Activated T-helper 1 cell treated with anti-CD3 and anti-CD28 coated beads, Interleukin-2, amount 50 U/mL, for 16 hours (primary cell): ENCODE measurements at places on chromosomes 11 and 22.
A peak's percentile ranks its signal among the peaks of the same experiment; 100 is the strongest.

DNA sequence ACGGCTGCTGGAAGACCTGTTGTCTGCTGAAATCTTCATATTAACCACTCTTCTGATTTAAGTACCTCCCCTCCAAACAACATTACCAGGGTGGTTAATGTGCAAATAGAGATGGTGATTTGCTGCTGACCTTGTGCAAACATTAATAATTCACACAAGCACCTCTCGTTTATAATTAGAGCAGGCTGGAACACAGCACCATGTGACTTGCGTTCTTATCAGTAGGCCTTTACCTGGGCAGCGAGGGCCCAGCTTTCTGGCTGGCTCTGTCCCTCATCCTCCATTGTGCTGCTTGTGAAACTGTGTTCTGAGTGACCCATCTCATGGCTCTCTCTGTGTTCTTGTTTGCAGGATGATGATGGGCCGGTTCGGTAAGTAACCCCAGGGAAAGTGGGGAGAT lies 41.0 kb upstream of the PARVG start:
- DNase-seq, result no peak

DNA sequence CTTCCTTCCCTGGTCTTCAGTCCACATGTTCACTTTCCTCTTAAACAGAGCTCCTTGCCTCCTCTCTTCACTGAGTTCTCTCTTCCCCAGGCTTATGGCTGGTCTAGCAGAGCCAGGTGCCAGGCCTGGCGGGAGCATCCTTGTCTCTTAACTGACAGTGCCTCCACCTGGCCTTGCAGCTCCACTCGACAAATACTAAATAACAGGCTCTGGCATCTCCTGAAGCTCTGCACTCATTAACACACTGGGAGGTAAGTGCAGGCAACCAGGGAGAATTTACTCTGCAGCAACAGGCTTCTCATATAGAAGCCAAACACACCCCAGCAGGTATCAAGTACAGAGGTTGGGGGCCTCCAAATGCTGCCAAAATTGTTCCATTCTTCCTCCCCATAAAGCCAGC lies 438.1 kb downstream of the SOX6 start:
- no peak for DNase-seq

GRCh38 chr11:12704049-12704448 lies 29.8 kb downstream of the TEAD1 start:
- no peak for DNase-seq

GRCh38 chr11:45104006-45104789 lies 42.2 kb upstream of the PRDM11 start:
- DNase-seq, result no peak

- no peak for DNase-seq
Observed at GRCh38 chr22:28999919-29000556, 61.6 kb downstream of the C22orf31 start.

DNA sequence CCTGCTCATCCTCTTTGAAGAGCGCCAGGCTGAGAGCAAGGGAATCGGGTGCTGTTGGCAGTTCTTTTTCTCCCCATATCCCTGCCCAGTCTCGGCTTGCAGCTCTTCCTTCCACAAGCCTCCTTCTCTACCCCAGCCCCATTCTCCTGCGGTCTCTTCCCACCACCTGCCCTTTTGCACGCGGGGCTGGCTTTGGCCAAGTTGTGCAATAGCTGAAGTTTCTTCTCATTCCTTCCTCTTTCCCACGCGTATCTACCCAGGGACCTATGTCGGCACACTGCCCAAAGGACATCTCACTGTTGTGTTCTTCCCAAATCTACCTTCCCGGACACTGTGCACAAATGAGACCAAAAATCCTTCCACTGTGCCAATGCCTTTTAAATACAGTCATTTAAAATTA lies 22.3 kb upstream of the HTR3A start:
- DNase-seq, result no peak

GRCh38 chr11:57597916-57598830 lies 688 bp downstream of the SERPING1 start:
- DNase-seq, result no peak

- DNase-seq, result no peak
Observed at GRCh38 chr11:10317776-10318526, 13.1 kb downstream of the ADM start.

- no peak for DNase-seq
Observed at GRCh38 chr11:59667812-59668187, 1.0 kb downstream of the PATL1 start.

- DNase-seq, result no peak
Observed at GRCh38 chr11:114762408-114762807, 84.1 kb downstream of the NXPE2 start.

DNA sequence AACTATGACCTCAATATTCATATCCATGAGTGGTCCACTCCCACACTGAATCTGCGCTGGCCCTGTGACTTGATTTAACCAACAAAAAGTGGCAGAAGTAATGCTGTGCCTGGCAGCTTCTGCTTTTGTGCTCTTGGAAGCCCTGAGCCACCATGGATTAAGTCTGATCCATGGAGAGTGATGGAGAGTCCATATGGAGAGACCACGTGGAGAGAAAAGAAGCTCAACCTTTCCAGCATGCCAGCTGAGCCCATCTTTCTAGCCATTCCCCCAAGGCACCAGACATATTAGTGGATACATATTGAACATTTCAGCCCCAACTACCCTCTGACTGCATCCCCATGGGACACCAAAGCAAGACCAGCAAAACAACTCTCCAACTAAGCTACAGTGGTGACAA lies 16.0 kb downstream of the LRRC55 start:
- DNase-seq, result no peak

DNA sequence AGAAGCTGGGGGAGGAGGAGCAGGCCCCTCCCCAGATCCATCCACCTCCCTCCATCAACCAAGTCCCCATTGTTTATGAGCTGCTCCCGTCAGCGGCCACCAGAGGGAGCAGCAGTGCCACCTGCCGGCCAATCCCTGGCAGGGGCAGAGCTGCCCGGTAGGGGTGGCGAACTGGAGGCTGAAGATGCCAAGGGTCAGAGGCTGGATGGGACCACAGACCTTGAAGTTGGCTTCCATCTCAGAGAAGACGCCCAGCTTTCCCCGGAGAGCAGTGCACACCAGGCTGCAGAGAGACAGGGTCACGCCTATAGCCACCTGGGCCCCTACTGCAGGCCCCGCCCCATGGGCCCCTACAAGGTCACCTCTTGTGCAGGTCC lies 3.6 kb downstream of the FIBP start:
- peak; percentile 72 for DNase-seq

GRCh38 chr11:16016468-16016829 lies 339.9 kb downstream of the SOX6 start:
- DNase-seq, result no peak

GRCh38 chr11:31214372-31214771 lies 155.2 kb downstream of the DCDC1 start:
- DNase-seq, result no peak

GRCh38 chr11:75918331-75918730 lies 103.3 kb downstream of the UVRAG start:
- no peak for DNase-seq

DNA sequence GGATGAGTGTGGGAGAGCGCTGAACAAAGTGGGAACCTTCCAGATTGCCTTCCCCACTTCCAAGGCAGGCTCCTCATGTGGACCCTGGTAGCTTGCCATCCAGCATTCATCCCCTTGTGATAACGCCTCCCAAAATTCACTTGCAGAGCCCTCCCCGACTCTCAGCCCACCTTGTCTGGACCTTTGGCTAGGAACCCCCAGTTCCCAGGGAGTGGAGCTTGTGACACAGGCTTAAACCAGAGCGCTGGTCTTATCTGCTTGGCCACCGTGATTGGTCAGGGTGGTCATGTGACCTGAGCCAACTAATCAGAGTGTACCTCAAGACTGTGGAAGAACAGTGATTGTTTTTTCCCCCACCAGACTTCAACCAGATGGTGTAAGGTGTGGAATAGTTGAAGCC lies 9.6 kb upstream of the SLC35C1 start:
- DNase-seq, result no peak

GRCh38 chr11:119730789-119731386 lies 1.9 kb upstream of the NECTIN1 start:
- no peak for DNase-seq

GRCh38 chr11:96150609-96151008 lies 192.4 kb downstream of the MAML2 start:
- no peak for DNase-seq

DNA sequence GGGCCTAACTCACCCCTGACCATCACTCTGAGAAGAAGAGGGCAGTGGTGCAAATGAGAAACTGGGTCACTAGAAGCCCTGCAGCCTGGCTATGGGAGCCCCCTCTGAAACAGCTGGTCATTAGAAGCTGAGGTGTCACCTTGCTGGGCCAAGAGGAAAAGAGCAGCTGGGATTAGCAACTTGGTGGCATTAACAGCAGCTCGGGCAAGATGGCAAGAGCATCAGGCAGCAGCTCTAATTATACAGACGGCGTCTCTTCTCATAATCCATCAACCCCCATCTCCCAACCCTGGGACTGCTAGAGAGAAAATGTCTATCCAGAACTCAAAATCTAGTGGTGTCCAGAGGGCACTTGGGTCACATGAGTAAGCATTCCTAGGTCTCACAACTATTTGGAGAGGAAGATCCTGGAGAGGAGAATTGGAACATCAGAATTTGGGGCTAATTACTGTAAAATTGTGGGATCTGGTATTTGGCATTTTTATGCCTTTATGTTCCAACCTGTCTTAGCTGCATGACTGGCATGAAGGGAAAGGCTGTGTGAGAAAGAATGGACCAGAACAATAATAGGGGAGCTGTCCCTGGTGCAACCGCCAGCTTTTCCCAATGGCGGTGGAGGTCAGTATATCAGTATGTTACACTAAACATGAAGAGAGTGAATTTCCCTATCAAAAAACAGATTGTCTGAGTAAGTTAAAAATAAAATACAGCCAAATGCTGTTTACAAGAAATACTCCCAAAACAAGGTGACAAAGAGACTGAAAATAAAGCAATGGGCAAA lies 7.6 kb upstream of the LMO1 start:
- no peak for DNase-seq

GRCh38 chr22:45562102-45562501 lies 59.4 kb downstream of the FBLN1 start:
- no peak for DNase-seq

GRCh38 chr11:126710804-126711399 lies 289.7 kb downstream of the KIRREL3 start:
- no peak for DNase-seq

DNA sequence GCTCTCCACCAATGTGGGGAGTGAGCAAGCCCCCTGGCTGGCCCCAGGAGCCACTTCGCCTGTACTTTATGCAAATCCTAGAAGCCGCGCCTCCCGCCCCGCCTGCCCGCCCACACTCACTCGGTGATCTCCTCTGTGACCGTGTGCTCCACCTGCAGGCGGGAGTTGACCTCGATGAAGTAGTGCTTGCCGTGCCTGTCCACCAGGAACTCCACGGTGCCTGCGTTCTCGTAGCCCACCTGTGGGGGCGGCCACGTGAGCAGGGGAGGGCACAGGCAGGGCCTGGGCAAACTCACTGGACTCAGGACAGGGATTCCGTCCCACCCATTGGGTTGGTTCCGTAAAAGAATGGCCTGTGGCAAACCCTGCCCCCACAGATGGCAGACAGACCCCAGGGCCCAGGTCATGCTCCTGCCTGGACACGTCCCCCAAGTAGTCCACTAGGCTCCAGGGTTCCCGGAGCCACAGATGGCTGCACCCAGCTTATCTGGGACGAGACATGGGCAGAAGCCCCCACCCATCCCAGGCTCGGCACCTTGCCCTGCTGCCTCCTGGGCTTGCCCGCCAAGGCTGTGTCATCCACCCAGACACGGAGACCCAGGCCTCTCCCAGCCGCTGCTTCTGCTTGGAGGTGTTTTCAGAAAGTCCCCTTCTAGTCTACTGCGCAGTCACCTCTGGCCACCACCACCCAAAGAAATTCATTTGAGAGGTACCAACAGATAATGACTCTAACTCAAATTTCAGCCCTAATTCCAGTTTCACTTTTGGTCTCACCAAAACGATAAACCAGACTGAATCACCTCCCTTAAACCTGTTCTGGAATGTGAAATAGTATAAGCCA lies 12.1 kb downstream of the LRFN4 start:
- DNase-seq, result peak; percentile 65

GRCh38 chr11:44260081-44260480 lies 49.9 kb downstream of the ALX4 start:
- no peak for DNase-seq

DNA sequence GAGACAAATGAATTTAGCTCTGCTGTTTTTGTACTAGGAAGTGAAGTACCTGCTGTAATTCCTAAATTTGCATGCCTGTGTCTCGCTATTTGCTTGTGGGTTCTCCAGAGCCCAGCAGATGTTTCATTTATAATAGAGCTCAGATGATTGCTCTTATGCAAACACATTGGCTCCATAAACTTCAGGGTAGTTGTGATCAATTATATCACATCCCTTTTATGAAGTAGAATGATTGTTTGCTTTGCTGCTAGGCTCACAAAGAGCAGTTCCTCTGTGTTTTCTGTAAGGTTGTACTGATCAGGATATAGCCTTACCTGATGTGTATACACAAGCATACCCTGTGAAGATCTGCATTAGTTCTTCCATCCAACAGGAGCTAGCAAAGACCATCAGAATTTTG lies 64.1 kb downstream of the C11orf87 start:
- no peak for DNase-seq

DNA sequence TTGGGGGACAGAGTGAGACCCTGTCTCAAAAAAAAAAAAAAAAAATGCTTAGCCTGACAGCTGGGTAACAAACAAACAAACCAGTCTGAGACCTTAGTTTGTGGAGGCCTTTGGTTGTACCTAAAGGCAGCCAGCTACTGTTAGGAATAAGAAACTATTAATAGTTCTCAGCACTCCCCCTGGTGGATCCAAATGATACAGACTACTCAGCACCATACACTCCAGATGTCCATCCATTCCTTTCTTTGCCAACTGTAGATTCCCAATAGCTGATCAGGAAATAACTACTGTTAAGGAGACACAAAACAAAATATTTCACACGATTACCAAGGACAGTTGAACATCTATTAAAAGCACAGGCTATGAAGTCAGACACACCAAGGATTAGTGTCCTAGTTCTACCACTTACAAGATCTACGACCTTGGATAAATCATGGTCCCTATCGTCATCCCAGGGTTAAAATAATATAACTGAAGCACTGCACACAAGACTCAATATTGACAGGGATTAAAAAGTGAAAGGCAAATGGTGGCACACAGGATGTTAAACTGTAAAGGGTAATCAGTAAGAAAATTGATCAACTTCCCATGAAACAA lies 17.2 kb downstream of the CLDN25 start:
- no peak for DNase-seq
